Cerebellar nuclear complex (tissue), 1 donor: ENCODE measurements at places on chromosomes 2 and 18.

GRCh38 chr2:241149675-241149924, 328 bp upstream of the PASK start:
- DNase-seq = no peak

DNA sequence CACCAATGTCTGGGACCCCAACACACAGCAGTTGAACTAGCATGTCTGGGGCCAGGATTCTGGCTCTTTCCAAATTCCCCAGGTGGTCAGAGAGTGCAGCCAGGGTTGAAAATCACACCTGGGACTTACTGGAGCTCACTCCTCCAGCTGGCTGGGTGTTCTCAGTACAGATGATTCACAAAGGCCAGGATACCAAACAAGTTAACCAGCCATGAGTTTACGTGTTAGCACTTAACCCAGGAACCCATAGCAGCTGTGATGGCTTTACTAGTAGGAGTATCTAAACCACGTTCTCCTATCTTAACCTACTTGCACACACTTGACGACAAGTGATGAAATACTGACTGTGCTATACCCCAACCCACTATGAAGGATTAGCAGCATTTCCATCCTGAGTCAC, 222.8 kb downstream of the FBXO15 start:
- no peak for DNase-seq

DNA sequence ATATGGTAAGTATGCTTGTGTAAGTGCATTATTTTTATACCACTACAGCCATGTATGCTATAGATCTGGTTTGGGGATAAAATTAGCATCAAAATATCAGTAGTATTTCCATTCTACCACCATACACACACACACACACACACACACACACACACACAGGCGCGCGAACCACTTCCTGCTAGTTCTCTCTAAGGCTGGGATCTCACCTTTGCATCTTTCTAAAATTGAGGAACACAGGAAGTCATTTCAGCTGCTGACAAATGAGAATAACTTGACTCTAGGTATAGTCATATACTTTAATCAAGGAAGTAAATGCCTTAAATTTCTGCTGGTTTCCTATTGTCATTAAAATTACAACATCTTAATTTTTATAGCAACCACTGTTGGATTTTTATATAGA, 72.5 kb downstream of the RBM43 start:
- no peak for DNase-seq

DNA sequence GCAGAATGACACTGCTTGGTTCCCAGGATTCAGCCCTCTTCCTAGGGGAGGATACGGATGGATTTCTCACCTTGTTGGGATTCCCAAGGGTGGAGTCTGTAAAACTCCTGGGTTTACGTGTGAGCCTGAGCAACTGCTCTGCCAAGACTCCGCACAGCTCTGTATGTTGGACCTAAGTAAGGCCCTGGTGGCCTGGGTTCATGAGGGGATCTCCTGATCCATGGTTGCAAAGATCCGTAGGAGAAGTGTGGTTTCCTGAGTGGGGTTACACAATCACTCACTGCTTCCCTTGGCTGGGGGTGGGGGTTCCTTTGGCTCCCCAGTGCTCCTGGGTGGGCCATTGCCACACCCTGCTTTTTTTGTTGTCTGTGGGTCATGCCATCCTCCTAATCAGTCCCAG, 37.7 kb downstream of the ANKRD12 start:
- no peak for DNase-seq

DNA sequence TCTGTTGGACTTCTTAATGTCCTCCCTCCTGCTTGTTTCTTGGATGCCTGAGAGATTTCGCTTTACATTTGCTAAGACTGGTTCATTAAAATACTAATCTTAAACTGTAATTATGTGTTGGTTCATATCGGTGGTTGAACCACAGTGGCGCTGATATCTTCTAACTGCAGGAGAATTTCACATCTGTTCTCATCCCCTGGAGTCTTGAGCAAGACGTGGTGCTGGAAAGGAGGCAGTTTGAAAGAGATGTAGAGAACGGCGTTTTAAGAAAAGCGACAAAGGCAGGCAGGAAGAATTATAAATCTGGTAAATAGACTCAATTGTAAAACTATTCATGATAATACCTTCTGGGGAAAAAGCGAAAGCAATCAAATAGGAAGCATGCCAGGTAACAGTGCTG, 79.5 kb downstream of the NXPH2 start:
- no peak for DNase-seq

DNA sequence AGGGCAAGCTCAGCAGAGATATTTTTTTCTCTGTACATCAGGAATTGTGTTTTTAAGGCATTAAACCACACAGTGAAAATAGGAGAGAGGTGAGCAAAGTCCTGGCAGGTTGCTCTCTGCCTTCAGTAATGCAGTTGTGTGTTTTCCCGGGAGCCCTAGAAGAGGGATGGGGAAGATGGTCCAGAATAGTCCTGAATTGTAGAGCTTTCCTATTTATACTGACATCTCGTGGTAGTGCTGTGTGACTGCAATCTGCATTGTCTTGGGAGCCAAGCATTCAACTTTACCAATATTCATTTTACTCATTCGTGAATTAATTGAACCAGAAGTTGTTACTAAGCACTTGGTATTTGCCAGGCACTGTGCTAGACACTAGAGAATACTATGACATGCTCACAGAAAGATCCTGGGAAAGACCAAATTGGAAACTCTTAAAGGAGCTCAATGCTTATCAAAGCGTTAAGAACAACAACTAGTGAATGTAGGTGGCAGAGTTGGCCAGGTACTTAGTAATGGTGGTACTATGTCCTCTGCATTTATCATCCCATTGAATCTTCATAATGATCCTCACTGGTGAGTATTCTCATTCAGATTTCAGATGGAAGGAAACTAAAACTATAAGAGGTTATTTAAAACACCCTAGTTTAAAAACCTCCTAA, 214.6 kb downstream of the TRIB2 start:
- no peak for DNase-seq

- no peak for DNase-seq
Observed at GRCh38 chr18:3052411-3052758, 39.4 kb upstream of the LPIN2 start.

- no peak for DNase-seq
Observed at GRCh38 chr2:2800001-2800400, 468.9 kb upstream of the MYT1L start.

- DNase-seq = no peak
Observed at GRCh38 chr2:230441227-230441897, 25.4 kb downstream of the SP100 start.

DNA sequence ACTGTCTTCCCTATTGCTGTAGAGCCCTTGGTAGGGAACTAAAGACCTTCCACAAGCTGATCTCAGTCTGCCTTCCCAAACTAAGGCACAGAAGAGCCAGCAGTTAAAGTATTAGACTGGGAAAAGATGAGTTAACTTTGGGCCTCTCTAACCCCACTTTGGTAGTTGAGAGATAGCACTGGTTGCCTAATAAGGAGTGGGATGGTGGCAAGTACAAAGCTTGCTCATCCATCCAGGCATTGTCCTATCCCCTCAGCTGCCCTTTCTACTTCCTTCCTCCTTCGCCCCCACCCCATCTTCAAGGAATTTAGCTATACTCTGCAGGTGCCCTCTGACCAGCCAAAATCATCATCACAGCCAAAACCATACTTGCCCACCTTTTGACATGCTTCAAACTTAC, 22.2 kb upstream of the AFTPH start:
- no peak for DNase-seq

DNA sequence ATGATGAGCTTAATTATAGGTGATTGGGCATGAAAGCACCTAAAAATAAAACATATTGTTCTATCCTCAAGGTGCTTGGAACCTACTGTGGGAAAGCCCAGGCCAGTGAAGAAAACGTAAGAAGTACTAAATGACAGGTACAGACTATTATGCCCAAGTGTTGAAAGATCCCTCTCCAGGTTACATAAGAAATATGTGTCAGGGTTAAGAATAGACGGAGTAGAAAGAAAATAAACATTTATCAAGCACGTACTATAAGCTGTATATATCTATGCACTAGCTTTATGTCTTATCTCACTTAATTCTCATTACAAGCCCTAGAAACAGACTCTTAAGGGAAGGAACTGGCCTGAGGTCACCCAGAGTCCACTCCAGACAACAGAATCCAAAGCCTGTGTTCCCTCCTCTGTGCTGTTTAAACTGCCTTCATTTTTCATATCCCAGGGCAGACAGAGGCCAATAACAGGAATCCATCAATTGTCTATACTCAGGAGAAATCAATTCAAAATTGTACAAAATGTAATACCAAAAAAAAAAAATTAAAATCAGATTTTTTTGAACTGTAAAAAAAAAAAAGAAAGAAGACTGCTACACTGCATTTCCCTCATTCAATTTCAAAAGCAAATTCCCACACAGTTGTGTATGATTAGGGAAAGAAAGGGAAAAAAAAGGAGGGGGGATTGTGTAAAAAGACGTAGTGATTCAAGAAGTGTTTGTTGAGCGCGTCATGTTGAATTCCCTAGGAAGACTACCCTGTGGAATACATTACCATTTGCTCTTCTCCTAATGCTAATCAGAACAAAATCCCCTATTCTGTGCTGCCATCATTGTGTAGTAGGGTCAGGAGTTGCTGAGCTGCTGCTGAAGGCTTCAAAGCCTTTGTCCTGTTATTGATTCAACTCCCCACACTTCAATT, 156.3 kb downstream of the IRS1 start:
- no peak for DNase-seq

GRCh38 chr18:8375249-8375648, 234.0 kb upstream of the RAB12 start:
- DNase-seq = no peak

DNA sequence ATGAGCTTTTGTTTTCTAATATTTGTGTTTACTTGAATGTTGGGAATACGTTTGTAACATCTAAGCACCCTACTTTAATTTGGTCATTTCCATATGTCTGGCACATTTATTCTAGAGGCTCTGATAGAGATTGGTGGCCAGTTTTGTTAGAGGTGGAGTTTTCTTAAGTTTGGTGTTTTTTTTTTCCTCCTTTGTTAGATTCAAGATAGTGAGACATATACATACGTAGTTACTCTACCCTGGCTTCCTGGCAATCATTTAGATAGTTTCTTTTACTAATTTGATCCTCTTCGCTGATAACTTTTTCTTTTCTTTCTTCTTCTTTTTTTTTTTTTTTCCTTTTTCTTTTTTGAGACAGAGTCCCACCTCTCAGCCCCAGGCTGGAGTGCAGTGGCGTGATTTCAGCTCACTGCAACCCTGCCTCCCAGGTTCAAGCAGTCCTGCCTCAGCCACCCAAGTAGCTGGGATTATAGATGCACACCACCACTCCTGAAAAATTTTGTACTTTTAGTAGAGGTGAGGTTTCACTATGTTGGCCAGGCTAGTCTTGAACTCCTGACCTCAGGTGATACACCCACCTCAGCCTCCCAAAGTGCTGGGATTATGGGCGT, 26.6 kb downstream of the SMCHD1 start:
- no peak for DNase-seq

GRCh38 chr2:238225121-238225520, 14.7 kb downstream of the HES6 start:
- DNase-seq = no peak

GRCh38 chr2:49351560-49351959, 197.2 kb upstream of the FSHR start:
- DNase-seq = no peak

DNA sequence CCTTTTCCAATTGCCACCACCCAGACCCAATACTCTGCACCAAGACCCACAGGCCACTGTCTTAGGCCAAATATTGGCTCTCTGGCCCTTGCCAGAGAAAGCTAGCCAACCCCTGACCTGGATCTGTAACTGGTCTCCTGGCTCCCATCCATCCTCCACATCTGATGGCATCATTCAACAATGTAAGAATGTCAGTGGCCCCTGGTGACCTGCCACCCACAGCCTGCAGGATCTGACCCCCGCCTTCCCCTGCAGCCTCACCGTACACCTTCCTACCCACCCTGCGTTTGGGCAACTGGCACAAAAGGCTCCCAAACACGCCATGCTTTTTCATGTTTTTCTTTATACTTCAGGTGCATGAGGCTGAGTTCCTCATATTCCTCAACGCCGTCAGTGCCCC, 60.0 kb upstream of the ASAP2 start:
- DNase-seq = no peak

DNA sequence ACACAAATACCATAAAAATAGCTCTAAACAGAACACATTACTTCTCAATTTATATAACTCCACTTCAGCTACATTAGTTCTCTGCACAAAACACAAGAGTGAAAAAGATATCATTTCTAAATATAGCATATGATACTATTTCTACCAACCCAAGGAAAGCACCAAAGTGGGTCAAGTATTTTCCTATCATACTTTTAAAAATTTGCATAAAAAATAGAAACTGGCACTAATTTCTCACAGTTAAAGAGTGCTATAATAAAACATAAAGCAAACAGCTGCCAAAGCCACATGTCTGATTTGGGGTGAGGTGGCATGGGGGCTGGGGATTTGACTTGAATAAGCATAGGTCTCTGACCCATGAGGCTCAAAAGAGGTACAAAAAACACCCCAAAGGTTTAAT, 61.5 kb downstream of the BARD1 start:
- DNase-seq = no peak

- DNase-seq = no peak
Observed at GRCh38 chr18:65221115-65221514, 529.7 kb upstream of the CDH7 start.

DNA sequence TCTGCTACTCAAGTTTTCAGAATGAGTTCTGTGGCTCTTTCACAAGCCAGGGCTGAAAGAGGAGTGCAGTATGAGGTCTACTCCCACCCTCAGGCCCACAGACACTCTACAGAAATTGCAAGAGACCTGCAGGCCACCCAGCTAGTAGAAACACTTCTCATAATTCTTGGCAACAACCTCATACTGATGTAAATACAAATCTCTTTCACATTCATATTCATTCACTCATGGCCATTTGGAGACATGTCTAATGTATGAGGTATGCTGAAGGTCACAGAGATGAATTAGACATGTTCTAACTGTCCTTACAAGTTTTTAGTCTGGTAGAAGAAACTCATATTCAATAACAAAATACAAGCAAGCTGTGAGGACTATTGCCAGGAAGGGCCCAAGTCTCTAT, 83.8 kb upstream of the KLHL29 start:
- DNase-seq = no peak
